ENCODE measurements at places on chromosomes 7 and 10.

DNA sequence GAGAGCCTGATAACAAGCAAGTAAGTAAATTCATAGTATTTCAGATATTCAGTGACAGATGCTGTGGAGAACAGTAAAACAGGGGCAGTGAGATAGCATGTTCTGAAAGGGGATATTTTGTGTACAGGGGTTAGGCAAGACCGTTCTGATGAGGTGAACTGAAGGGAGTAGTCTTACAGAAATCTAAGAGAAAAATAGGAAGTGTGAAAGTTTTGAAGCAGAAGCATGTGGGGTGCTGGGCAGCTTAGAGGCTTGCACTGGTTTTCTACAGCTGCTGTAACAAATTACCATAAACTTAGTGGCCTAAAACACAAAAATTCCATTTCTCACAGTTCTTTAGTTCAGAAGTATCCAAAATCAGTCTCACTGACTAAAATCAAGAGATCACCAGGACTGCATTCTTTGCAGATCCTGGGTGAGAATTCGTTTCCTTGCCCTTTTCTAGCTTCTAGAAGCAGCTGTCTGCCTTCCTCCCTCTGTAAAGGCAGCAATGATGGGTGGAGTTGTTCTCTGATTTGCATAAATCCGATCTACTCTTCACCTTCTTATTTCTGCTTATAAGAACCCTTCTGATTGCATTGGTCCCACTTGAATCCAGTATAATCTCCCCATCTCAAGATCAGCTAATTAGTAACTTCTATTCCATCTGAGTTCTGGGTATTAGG lies 7.5 kb upstream of the KLF14 start:
- no peak for DNase-seq

- DNase-seq, result no peak
These were observed 49.4 kb downstream of the ADCYAP1R1 start for GRCh38 chr7:31101544-31101943.

DNA sequence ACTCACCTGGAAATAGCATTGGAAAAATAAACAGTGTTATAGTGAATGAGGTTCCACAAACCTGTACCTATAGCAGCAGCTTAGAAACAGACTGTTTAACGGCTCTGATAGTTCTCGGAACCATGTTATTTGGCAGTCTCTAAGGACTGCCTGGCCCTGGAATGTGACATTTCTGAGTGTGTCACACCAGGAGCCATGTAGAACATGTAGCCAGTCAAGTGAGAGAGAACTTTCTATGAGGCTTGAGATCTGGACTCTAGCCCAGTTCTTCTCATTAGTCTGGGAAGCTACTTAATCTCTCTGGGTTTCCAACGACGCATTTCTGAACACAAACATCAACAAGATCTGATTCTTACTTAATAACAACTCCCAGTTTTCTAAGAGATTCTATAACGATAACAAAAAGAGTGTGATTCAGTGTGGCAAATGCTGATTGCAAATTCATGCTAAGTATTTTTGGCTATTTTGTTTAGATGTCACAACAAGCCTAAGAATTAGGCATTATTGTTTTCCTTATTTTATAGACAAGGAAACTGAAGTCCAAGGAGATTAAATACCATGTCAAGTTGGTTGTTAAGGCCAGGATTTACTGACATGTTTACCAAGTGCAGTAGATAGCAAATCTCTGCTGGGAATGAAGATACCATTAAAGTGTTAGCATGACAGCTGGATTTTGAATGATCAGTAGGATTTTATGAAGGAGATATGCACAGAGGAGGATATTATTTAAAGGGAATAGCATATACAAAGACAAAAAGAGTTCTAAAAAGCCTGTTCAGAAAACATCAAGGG lies 47.2 kb downstream of the APBB1IP start:
- DNase-seq, result no peak

GRCh38 chr10:21511095-21511570 lies 14.3 kb downstream of the SKIDA1 start:
- DNase-seq, result no peak

DNA sequence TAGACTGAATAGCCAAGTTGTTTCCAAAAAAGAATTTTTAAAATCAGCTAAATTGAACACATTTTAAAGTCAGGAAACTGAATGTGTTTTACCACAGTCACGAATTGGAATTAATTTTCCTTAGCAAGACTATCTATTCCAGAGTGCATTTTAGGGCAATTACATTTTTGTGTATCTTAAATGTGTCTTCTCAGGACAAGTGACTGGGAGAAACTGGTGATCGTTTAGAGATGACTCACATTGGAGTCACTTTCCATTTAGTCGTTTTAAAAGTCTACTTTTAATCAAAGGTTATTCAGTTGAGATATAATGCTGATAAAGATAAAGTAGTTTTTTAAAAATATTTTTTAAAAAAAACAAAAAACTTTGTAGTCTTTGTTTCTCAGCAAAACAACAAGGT lies 191.7 kb upstream of the SLC26A5 start:
- no peak for DNase-seq

GRCh38 chr10:112524641-112525040 lies 77.6 kb downstream of the VTI1A start:
- no peak for DNase-seq

DNA sequence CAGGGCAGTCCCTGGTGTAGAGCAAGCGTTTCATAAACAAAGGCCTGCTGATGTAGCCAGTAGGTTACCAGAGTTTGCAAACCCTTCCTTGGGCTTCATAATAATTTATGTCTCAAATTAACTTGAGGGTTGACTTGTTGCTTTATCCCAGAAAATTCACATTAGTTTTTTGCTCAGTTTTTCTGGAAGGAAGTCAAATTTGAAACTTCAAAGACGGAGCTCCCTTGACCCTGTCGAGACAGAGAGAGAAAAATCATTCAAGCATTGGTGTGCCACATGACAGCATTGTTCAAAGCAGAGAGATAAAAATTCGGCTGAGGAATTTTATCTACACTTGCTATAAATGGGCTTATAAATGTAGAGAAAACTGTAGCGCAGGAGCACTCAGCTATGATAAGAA lies 627.7 kb downstream of the TNS3 start:
- DNase-seq, result no peak

- DNase-seq, result no peak
These were observed 315.3 kb upstream of the AUTS2 start for GRCh38 chr7:69282946-69283345.

GRCh38 chr10:12633776-12634620 lies 284.7 kb downstream of the CAMK1D start:
- no peak for DNase-seq

DNA sequence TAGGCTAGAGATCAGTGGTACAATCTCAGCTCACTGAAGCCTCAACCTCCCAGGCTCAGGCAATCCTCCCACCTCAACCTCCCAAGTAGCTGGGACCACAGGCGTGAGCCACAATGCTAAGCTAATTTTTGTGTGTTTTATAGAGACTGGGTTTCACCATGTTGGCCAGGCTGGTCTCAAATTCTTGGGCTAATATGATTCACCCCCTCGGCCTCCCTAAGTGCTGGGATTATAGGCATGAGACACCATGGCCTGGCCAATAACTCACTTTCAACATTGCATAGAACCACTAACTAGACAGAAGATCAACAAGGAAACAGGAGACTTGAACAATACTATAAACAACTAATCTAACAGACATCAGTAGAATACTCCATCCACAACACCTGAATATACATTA lies 191.7 kb downstream of the LRRN3 start:
- no peak for DNase-seq

DNA sequence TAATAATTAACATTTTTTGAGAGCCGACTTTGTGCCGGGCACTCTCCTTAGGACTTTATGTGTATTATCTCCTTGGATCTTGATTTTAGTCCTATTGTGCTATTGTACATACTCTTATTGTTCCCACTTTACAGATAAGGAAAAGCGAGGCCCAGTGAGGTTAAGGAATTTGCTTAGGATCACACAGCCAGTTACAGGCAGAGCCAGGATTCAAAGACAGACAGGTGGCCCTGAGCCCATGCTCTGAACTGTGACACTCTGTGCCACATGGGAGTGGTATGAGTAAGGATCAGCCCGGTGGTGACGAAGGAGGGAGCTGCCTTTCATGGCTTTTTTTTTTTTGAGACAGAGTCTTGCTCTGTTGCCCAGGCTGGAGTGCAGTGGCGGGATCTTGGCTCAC lies 15.8 kb upstream of the GNA12 start:
- DNase-seq, result no peak

- no peak for DNase-seq
These were observed 272.7 kb downstream of the HDAC9 start for GRCh38 chr7:18768256-18768655.

- DNase-seq, result no peak
These were observed 75.7 kb downstream of the SEMA3C start for GRCh38 chr7:80843018-80843677.

DNA sequence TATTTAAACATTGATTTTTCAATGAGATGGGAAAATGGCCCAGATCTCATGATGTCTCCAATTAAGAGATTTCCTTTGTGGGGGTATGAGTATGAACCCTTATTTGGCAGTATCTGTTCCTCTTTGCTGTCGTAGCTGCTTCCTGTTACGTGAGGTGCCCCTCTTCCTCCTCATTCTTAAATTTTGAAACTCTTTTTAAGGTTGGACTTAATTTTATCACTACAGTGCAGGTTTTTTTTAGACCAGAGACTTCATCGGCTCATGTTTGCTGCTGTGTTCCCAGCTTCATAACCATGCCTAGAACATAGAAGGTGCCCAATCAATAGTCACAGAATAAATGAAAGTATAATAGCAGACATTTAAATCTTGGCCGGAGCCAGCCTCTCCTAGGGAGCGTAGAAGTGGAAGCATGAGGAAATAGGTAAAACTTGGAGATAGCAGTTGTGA lies 2.4 kb downstream of the MIOS start:
- DNase-seq, result no peak

GRCh38 chr10:122311716-122312115 lies 40.6 kb downstream of the BTBD16 start:
- DNase-seq, result no peak

- no peak for DNase-seq
These were observed 12.8 kb downstream of the ZNF248 start for GRCh38 chr10:37844644-37845043.

GRCh38 chr7:3861941-3862340 lies 560.9 kb downstream of the SDK1 start:
- DNase-seq, result no peak
